ENCODE measurements at places on chromosomes 16 and 17. TPM values are rescaled to one million over a fixed set of nuclear protein-coding genes. Genes with fewer than 3 reads are reported as not detected.

Gene INO80E
- 32.7 TPM for total RNA-seq

Gene MYH13
- total RNA-seq = not detected

DNA sequence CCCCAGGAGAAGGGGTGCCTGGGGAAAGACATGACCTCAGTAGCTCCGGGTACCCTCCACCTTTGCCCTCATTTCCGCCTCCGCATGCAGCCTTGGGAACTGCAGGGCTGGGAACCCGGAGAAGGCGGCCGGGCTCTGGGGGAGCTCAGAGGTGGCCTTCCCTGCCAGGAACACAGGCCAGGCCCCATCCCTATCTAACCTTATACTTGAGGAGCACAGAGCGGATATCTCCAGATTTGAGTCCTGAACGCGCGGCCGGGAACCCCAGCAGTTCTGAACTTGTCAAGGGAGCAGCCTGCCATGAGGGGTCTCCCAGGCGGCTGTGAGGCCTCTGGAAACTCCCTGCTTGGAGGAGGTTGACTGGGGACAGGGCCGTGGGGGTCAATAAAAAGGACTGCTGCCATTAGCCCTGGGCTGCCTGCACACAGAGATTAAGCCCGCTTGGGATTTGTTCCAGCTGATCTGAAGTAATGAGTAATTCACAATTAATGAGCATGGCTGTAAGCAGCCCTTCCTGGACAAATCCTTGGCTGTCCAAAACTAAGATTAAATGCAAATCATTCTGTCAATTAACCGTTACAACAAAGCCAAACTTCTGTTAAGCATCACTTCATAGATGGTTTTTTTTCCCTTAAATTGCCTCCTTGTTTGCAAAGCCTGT lies 26.3 kb upstream of the METRNL start:
- no peak for DNase-seq
- no peaks in the 10 kb centered on the region for H3K36me3 ChIP-seq
- H3K27me3 ChIP-seq = no peaks in the 10 kb centered on the region
- H3K4me3 ChIP-seq = no peak overlapping the region
- peaks cover 44% of the 10 kb centered on the region for H3K4me1 ChIP-seq
- H3K27ac ChIP-seq = peak overlapping the region; percentile 97

GRCh38 chr16:4314532-4315185 lies 1.2 kb upstream of the GLIS2 start:
- no peaks in the 10 kb centered on the region for H3K36me3 ChIP-seq
- peak; percentile 88 for DNase-seq
- H3K4me1 ChIP-seq = peaks cover 50% of the 10 kb centered on the region
- H3K4me3 ChIP-seq = peak overlapping the region; percentile 65
- no peaks in the 10 kb centered on the region for H3K27me3 ChIP-seq

DNA sequence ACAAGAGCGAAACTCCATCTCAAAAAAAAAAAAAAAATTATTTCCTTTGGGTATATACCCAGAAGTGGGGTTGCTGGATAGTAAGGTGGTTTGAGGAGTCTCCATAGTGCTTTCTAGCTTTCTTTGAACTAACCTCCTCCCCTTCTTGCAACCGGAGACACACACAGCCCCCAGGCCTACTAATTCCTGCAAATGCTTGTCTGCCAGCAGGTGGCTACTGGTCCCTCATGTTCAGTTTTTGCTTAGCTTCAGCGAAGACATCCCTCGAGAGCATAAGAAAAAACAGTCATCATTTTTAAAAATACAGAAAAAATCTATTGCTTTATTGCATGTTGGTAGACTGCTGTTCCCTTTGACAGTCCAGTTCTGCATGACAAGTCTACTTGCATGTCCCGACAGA lies 439.0 kb downstream of the UTP18 start:
- no peaks in the 10 kb centered on the region for H3K27me3 ChIP-seq
- no peaks in the 10 kb centered on the region for H3K36me3 ChIP-seq
- H3K27ac ChIP-seq = no peak overlapping the region
- H3K4me1 ChIP-seq = no peaks in the 10 kb centered on the region
- no peak overlapping the region for H3K4me3 ChIP-seq
